ENCODE measurements at places on chromosomes 6 and 20.

- no peak for DNase-seq
Measured at GRCh38 chr6:56536536-56536935, 106.2 kb downstream of the DST start.

DNA sequence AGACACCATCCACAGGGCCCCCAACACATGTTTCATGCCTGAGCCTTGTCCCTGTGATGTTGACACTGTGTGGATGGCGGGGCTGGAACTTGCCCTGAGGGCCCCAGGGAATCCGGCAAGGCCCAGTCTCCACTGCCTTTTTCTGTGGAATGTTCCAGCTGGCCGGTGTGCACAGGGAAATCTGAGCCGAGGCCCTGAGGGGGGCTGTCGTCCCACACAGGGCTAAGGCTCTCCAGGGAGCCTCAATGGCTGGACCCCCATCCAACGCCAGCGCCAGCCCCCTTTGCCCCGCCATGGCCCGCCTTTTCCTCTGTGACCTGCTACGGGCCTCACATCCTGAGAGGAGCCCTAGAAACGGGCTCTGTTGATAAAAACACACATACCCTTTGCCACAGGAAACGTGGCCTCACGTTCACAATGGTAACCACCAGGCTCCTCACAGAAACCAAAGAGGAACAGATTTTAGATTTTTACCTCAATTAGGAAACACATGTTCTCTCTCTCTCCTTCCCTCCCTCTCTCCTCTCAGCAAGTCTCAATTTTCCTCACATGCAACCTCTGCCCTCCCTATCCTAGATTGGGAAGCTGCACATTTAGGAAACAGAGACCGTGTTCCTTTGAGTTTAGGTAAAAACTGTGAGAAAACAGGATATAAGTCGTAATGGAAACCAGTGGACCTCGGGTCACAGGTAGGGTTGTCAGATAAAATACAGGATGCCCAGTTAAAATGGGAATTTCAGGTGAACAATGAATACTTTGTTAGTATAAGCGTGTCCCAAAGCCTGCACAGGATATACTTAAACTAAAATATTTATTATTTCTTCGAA, 13.7 kb upstream of the ZNF831 start:
- peak; percentile 62 for DNase-seq

GRCh38 chr6:152922706-152923105, 60.1 kb downstream of the FBXO5 start:
- no peak for DNase-seq

DNA sequence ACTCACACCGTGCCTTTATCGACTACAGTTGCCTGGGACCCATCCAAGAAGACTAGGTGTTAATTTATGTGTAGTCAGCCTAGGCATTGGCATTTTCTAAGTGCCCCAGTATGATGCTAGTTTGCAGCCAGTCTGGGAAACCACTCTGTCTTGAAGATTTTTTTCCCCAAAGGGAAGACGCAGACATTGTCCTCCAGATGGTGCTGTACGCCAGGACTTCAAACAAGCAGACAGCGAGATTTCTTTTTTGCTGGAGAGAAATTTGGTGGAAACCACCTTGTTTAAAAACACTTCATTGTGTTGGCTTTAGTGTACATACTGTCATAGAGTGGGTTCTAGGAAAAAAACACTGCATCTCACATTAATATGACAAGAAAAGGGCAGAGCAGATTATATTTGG, 30.0 kb downstream of the ALDH5A1 start:
- peak; percentile 67 for DNase-seq

GRCh38 chr6:160277144-160277543, 18.5 kb upstream of the SLC22A2 start:
- no peak for DNase-seq

GRCh38 chr6:122872311-122872710, 83.3 kb downstream of the SMPDL3A start:
- no peak for DNase-seq

DNA sequence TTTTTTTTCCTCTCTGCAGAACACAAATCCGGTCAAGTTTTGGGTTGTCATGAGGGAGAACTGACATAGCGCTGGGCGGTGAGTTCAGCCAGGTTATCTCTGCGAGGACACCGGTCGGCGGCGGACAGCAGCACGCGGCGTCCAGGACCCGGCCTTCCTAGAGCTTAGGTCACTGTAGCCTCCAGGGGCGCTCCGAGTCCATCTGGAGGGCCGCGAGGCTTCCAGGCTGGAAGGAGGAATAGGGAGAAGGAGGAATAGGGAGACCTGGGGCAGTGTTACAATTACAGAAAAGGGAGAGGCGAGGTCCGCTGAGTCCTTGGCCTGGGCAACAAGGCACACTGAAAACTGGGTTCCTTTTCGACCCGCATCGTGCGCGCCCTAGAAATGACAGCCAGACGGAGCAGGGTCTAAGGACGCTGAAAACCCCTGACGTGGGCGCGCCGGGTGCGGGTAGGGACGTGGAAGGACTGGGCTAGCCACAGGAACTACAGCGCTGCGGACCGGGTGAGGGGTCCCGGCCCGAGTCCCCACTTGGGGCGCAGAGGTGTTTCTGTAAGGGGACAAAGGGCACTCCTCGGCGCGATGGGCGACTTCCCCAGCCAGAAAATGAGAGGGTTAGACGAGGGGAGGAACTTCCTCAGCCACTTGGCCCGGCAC, 536 bp upstream of the FNDC1 start:
- no peak for DNase-seq
